ENCODE measurements at places on chromosomes 6 and 20. TPM values are rescaled to one million over a fixed set of nuclear protein-coding genes. Genes with fewer than 3 reads are reported as not detected.

RNF144B gene
- 7.2 TPM for total RNA-seq

FERMT1 gene
- total RNA-seq = 10.9 TPM

PSORS1C2 gene
- not detected for total RNA-seq

C6orf15 gene
- 4.6 TPM for total RNA-seq

MACROD2 gene
- total RNA-seq = 2.4 TPM

- no peaks in the 10 kb centered on the region for H3K4me1 ChIP-seq
- no peaks in the 10 kb centered on the region for H3K27me3 ChIP-seq
- no peaks in the 10 kb centered on the region for H3K36me3 ChIP-seq
- no peak overlapping the region for H3K27ac ChIP-seq
- no peak overlapping the region for H3K4me3 ChIP-seq
Measured at GRCh38 chr6:4384656-4385055, 249.3 kb upstream of the ECI2 start.

- no peak overlapping the region for H3K4me3 ChIP-seq
- H3K4me1 ChIP-seq = no peaks in the 10 kb centered on the region
- H3K27me3 ChIP-seq = no peaks in the 10 kb centered on the region
Measured at GRCh38 chr6:40164345-40164755, 230.1 kb upstream of the MOCS1 start.

DNA sequence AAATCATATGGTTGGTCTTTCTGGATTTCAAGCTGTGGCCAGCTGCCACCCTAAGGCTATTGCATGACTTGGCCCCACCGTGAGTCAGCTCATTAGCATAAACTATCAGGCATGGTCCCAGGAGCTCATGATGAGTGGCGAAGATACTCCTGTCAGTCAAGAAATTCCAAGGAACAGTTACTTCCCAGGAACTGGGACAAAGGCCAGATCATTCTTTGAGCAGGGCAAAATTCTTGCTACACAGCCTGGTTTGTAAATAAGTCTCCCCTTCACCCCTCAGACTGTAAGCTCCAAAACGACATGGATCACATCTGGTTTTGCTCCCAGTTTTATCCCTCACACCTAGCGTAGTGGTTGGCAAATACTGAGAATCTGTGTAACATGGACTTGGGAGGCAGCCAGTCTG lies 33.0 kb upstream of the KIAA1586 start:
- H3K4me3 ChIP-seq = no peak overlapping the region
- no peaks in the 10 kb centered on the region for H3K36me3 ChIP-seq
- H3K4me1 ChIP-seq = peaks cover 9% of the 10 kb centered on the region
- peak; percentile 79 for DNase-seq

DNA sequence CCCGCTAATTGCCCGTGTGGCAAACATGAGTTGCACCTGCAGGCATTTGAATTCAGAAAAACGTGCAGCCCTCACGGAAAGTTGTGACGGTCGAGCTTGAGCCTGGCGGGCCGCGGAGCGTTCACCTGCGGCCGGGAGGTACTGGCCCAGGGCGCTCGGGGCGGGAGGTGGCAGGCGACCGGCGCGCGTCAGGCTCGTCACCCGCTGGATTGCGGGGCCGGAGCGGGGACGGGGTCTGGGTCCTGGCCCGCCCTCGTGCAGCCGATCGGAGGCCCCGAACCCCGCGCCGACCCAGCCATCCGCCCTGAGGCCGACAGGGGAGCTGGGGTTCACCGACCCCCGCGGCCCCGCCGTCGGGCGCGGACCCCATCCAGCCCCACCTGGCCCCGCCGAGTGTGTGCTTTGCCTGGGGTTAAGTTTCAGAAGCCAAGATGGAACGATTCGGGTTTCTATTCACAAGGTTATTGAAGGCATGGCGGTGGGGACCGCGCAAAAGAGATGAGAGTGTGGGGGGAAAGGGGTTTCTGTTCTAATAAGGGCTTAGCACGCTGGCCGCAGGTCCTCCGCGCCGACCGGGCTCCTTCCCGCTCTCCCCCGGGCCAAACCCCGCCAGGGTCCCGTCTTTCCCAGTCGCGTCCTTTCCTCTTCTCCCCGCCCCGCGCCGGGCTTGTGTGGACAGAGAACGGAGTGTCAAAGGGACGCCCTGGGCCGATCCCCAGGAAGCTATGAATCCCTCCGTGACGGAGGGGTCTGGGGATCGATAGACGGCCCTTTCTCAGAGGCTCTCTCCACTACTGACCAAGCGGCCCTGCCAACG lies 1.6 kb upstream of the HEY2 start:
- peaks cover 57% of the 10 kb centered on the region for H3K27me3 ChIP-seq
- H3K4me3 ChIP-seq = peak overlapping the region; percentile 70
- no peaks in the 10 kb centered on the region for H3K36me3 ChIP-seq
- no peak overlapping the region for H3K27ac ChIP-seq
- peaks cover 15% of the 10 kb centered on the region for H3K4me1 ChIP-seq

- H3K4me1 ChIP-seq = no peaks in the 10 kb centered on the region
- peak; percentile 60 for DNase-seq
- no peak overlapping the region for H3K4me3 ChIP-seq
- no peaks in the 10 kb centered on the region for H3K27me3 ChIP-seq
- H3K27ac ChIP-seq = no peak overlapping the region
Measured at GRCh38 chr20:32792316-32792715, 27.4 kb upstream of the MAPRE1 start.

- DNase-seq = peak; percentile 2
- H3K4me3 ChIP-seq = no peak overlapping the region
- no peaks in the 10 kb centered on the region for H3K4me1 ChIP-seq
- H3K27ac ChIP-seq = no peak overlapping the region
- no peaks in the 10 kb centered on the region for H3K27me3 ChIP-seq
- H3K36me3 ChIP-seq = no peaks in the 10 kb centered on the region
Measured at GRCh38 chr6:19578481-19578880, 258.7 kb upstream of the ID4 start.

DNA sequence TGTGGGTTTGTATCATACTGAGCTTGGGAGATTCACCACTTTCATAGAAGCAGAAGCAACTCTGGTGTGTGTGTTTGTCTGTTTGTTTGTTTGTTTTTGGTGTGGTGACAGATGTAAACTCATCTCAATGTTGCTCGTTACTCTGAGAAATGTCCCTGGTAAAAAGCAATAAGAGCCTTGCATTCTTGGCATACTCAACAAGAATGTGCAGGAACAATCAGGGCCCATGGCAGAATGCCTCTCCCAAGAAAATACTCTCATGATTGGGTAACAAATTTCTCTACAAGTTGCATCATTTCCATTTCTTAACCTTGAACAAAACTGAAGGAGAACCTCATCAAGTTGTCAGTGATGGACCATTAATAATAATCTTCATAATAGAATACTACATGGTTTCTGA lies 43.0 kb upstream of the PKHD1 start:
- no peaks in the 10 kb centered on the region for H3K4me1 ChIP-seq

DNA sequence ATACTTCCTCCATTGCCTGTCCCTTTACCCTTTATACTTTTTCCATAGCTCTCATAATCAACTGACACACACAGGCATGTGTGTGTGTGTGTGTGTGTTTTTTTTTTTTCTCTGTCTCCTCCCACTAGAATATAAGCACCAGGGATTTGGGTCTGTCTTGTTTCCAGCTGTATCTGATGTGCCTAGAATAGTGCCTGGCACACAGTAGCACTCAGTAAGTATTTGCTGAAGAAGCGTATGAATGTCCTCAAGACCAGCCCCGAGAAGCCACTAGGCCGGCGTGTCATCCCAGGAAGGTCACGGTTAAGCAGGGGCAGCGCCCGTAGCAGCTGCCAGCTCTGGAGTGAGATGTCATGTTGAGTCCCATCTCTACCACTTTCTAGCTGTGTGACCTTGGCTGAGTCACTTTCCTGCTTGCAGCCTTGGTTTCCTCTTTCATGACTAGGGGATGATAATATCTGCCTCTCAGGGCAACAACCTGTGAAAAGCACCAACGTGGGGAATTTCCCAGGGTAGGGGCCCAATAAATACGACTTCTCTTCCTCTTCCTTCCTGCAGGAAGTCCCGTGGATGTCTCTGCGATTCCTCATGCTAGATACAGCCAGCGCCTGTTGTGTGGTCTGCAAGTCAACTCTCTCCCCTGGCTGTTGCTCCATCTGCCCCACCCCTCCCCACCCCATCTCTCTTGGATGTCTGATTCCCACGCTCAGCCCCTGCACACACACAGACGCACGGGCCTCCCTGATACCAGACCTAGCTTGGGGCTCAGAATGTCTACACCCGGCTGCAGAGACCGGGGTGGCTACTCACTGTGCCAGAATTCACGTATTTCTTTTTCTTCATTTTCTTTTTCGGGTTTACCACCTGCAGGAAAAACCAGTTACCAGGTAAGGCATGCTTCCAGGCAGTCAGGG lies 58.1 kb downstream of the RAB44 start:
- H3K27ac ChIP-seq = no peak overlapping the region
- H3K27me3 ChIP-seq = no peaks in the 10 kb centered on the region
- H3K36me3 ChIP-seq = no peaks in the 10 kb centered on the region
- no peak overlapping the region for H3K4me3 ChIP-seq
- H3K4me1 ChIP-seq = peaks cover 6% of the 10 kb centered on the region

DNA sequence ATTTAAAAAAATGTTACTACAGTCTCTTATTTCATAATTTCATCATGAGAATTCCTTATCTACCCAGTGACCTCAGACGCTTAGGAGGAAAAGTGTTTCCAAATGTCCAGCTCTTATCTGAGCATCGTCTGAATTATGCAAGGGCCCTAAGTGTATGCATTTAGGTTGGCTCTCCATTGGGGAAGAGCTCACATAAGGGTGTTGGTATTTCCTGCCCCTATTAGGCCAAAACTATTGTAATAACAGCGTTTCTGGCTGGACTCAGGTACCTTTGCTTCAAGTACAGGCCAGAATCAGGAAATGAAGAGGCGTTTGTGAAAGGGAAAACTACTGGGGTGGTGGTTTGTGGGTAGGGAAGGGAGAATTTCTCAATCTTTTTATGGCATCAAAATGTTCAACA lies 40.4 kb upstream of the SGK1 start:
- DNase-seq = peak; percentile 90
- no peaks in the 10 kb centered on the region for H3K27me3 ChIP-seq
- H3K4me1 ChIP-seq = peaks cover 6% of the 10 kb centered on the region
- H3K4me3 ChIP-seq = no peak overlapping the region
- H3K36me3 ChIP-seq = no peaks in the 10 kb centered on the region
- no peak overlapping the region for H3K27ac ChIP-seq

GRCh38 chr6:137261761-137262160 lies 42.6 kb upstream of the IFNGR1 start:
- peaks cover 6% of the 10 kb centered on the region for H3K27me3 ChIP-seq
- H3K4me3 ChIP-seq = no peak overlapping the region
- no peak for DNase-seq
- H3K4me1 ChIP-seq = peaks cover 6% of the 10 kb centered on the region
- no peaks in the 10 kb centered on the region for H3K36me3 ChIP-seq

- H3K4me1 ChIP-seq = no peaks in the 10 kb centered on the region
- H3K27ac ChIP-seq = no peak overlapping the region
- H3K27me3 ChIP-seq = no peaks in the 10 kb centered on the region
- H3K4me3 ChIP-seq = no peak overlapping the region
Measured at GRCh38 chr6:149153100-149153499, 164.4 kb upstream of the TAB2 start.

DNA sequence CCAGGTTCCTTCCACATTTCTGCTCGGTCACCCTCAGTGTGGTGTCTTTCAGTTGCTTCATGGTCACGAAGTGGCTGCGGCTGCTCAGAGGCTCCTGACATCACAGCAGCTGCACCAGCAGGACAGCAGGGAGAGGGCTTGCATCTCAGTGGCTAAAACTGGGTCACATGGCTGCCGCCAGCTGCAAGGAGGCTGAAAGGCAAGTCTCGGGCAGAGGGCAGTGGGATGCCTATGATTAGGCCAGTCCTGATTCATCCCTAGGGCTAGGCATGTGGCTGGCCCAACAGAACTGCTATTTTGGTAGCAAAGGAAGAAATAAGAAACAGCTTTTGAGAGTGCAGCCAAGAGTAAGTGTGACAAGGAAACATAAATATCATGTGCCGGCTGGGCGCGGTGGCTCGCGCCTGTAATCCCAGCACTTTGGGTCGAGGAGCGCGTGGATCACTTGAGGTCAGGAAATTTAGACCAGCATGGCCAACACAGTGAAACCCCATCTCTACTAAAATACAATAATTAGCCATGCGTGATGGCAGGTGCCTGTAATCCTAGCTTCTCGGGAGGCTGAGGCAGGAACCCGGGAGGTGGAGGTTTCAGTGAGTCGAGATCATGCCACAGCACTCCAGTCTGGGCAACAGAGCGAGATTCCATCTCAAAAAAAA lies 46.6 kb downstream of the RBM38 start:
- H3K36me3 ChIP-seq = no peaks in the 10 kb centered on the region
- H3K27ac ChIP-seq = no peak overlapping the region
- no peak overlapping the region for H3K4me3 ChIP-seq

- H3K4me3 ChIP-seq = no peak overlapping the region
- no peak for DNase-seq
- peaks cover 3% of the 10 kb centered on the region for H3K27me3 ChIP-seq
Measured at GRCh38 chr20:50455656-50456451, 54.3 kb upstream of the PTPN1 start.

DNA sequence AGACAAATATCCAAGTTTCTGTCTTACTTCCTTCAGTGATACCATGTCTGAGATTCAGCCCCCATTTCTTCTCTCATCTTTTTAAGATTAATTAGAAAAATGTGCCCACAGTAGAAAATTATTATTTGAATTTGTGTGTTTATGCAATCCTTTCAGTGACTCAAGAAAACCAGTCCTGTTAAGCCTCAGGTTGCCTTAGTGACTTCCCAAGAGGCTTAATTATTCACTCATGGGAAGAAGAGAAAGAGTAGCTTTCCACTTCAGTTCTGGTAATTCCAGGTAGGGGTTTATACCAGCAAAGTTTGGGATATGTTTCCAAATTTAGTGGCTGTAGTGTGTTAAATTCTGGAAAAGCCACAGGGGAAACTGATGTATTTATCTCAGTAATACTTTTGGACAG lies 149.1 kb downstream of the RIMS1 start:
- DNase-seq = no peak
- no peak overlapping the region for H3K4me3 ChIP-seq
- peaks cover 9% of the 10 kb centered on the region for H3K4me1 ChIP-seq
- no peaks in the 10 kb centered on the region for H3K27me3 ChIP-seq
- H3K36me3 ChIP-seq = no peaks in the 10 kb centered on the region
- no peak overlapping the region for H3K27ac ChIP-seq

- no peaks in the 10 kb centered on the region for H3K36me3 ChIP-seq
- DNase-seq = no peak
- no peaks in the 10 kb centered on the region for H3K27me3 ChIP-seq
- H3K27ac ChIP-seq = no peak overlapping the region
- no peak overlapping the region for H3K4me3 ChIP-seq
Measured at GRCh38 chr6:156925718-156926607, 148.8 kb downstream of the ARID1B start.

GRCh38 chr6:95364016-95364604 lies 213.2 kb upstream of the MANEA start:
- no peaks in the 10 kb centered on the region for H3K27me3 ChIP-seq
- H3K27ac ChIP-seq = no peak overlapping the region
- no peaks in the 10 kb centered on the region for H3K36me3 ChIP-seq
- H3K4me3 ChIP-seq = no peak overlapping the region
- DNase-seq = no peak

- H3K27me3 ChIP-seq = no peaks in the 10 kb centered on the region
- no peak for DNase-seq
- no peaks in the 10 kb centered on the region for H3K4me1 ChIP-seq
- no peaks in the 10 kb centered on the region for H3K36me3 ChIP-seq
Measured at GRCh38 chr6:63458480-63459115, 113.7 kb upstream of the LOC128125822 start.

Data from astrocyte (in vitro differentiated cells and primary cell).